Activated CD4-positive, alpha-beta T cell treated with anti-CD3 and anti-CD28 coated beads, Interleukin-2, amount 50 U/mL, for 1 hour (primary cell): ENCODE measurements at places on chromosomes 5 and 9.
A peak's percentile ranks its signal among the peaks of the same experiment; 100 is the strongest.

DNA sequence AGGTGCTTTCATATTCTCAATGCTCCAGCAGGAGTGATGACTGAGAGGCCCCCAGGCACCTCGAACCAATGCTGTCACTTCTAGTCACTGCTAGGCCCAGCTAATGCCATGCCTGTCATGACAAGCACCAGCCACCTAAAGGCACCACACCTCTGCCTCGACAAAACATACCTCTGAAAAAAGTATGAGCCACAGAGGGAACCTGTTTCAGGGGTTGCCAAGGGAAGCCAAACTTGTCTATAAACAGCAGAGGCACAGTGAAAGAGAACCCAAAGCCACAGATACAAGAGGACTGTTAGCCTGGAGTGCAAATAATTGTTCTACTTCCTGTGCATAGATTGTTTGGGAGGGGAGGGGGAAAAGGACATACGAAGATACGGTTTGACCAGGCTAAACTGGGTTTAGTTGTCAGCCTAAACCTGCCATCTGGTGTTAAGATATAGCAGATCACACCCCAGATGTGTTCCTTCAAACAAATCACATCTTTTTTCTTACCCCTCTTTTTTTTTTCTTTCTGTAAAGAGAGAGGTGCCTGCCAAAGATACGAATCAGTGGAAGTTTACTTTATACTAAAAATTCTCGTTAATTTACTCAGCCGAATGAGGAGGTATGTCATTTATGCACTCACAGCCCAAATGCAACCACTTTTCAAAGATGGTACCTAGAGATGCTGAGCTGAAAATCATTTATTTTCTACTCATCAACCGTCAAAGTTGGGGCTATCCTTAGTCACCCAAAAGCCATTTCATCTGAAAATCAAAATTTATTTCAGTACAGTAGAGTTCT, 45.7 kb downstream of the BNC2 start:
- no peak for DNase-seq

GRCh38 chr5:2607598-2607997, 143.9 kb downstream of the IRX2 start:
- no peak for DNase-seq

GRCh38 chr5:35664584-35664983, 46.9 kb downstream of the SPEF2 start:
- no peak for DNase-seq

DNA sequence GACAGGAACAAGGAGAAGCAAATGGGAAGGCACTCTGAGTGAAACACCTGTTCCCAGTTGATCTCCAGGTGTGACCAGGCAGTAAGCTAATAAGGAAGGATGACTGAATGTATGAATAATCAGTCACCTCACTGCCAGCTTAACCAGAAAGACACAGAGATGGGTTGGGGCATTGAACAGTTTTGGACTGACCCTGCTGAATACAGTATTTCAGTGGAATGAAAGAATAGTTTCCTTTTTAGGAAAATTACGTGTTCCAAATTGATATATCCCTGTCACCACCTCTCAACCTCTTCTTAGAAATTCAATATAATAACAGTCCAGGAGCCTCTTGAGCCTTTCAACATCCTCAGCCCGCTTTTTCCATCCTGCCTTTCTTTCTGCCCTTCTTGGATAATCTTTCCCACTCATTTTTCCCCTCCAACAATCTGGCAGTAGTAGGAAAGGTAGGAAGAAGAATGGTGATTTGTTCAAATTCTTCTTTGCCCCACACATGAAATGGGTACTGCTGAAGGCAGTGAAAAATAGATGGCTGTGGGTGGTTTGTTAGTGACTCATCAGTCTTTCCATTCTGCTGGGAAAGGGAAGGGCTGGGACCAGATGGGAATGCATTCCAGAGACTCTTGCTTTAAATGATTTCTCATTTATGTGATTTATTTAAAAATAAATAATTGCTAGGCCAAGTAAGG, 117.9 kb downstream of the ZSWIM6 start:
- no peak for DNase-seq

DNA sequence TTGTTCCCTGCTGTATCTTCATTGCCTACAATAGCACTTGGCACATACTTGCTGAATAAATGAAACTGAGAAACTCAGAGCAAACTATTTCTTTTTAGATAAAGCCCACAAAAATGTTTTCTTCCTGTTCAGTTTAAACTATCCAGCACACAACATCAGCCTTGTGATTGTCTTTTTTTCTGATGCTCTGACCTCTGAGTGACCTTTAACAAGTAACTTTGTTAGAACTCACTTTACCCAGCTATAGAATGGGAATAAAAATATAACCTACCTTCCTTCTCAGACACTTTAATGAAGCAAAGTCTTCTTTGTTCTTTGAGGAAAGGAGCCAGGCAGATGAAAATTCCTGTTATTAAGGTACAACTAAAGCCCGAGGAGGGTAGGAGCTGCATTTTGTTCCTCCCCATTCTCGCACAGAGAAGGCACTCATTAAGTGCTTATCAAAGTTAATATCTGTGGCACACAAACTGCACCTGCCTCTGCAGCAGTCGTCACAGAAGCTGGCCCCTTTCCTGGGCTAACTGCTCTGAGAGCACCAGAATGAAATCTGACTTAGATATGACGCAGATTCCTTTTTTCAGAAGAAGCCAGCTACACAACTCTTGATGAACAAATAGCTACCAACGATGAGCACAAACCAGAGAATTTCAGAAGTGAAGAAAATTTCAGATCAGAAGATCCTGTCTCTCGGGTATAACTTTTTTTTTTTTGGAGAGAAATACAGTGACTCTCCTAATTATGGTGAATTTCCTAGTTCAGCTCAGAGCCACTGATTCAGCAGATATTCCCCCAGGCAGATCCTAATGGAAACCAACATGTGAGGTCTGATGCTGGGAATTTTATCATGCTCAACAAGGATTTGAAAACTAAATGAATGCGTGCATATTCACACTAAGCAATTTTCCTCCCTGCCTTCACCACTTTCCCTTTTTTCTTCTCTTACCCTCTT, 31.0 kb upstream of the NR3C1 start:
- peak; percentile 59 for DNase-seq

GRCh38 chr5:51468196-51468595, 84.9 kb downstream of the ISL1 start:
- DNase-seq, result no peak

GRCh38 chr5:89241186-89241585, 358.2 kb upstream of the MEF2C start:
- no peak for DNase-seq

GRCh38 chr9:1051210-1051583, 1.0 kb downstream of the DMRT2 start:
- DNase-seq, result no peak
